K562 (cell line): ENCODE measurements at places on chromosomes 5 and 9. TPM values are rescaled to one million over a fixed set of nuclear protein-coding genes. Genes with fewer than 3 reads are reported as not detected.

DNA sequence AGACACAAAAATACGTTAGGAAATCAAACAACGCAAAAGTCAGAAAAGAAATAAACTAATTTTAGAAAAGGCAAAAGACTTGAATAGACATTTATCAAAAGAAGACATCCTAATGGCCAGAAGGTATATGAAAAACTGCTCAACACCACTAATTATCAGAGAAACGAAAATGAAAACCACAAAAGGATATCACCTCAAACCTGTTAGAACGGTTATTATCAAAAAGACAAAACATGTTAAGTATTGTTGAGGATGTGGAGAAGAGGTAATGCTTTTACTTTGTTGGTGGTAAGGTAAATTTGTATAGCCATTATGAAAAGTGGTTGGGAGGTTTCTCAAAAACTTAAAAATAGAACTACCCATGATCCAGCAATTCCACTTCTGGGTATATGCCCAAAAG lies 230.0 kb upstream of the RGMB start:
- DNase-seq, result no peak

EXOC3 gene
- polyA plus RNA-seq, result 25.6 and 26.4 TPM in 2 replicates

CATSPER3 gene
- polyA plus RNA-seq, result 0.22 and 0.61 TPM in 2 replicates

DNA sequence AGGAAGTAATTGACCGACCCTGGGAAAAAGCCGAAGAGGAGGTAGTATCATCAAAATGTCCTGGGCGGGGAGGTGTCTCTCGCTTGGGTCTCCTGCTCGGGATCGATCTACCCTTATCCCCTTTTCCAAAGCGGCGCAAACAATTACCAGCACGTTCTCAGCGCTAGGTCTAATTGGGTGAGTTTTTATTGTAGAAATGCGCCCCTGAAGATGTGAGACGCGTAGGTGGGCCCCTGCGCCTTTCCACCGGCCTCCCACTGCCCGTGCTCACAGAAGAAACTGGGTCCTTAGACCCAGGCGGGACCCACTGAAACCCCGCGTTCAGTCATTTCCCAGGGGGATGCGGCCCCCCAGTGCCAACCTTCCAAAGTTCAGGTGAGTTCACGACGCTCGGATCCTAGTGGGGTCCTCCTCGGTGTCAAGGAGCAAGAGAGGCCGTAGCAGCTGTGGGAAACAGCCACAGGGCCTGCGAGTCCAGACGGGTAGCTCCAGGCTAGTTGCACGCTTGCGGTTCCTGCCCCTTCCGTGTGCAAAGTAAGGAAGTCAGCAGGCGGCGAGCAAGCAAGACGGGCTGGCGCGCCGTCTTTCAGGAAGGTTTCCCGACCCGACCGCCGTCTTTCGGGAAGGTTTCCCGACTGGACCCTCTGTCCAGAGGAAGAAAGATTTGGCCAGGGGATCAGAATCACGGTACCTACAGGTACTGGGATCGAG lies 1.5 kb downstream of the SMIM32 start:
- DNase-seq, result no peak

DNA sequence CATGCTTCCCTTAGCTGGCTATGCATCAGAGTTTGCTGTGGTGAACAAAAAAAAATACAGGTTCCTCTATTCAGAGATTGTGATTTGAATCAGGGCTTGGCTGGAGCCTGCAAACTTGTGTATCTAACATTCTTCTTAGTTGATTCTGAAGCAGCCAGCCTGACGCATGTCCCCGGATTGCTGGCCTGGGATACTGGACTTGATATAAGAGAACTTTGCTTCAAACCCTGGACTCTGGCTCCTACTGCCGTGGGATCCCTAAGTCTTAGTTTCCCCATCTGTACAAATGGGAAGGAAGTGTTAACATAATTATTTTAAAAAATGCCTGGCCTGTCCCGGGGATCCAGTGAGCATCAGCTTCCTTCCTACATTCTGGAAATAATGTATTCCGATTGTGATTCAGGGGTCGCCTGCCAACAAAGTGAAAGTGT lies 292.8 kb downstream of the ARHGEF28 start:
- no peak for DNase-seq

BTNL3 gene
- 0.13 and 0.44 TPM in 2 replicates for polyA plus RNA-seq

DNA sequence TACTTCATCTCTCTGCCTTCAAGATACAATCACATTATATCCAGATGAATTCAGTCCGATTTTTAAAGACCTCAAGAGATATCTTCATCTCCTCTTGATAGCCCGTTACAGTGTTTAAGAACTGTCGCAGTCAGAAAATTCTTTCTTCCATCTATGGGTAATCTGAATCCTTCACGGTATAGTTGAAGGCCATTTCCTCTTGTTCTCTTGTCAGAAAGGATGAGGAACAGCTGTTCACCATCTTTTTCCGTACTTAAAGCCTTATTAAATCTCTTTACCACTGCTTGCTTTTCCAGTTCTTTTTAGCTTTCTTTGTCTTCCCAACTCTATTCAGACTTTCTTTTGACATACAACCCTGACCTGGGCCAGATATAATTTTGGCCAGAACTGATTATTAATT lies 121.8 kb downstream of the XRCC4 start:
- DNase-seq, result no peak

DNA sequence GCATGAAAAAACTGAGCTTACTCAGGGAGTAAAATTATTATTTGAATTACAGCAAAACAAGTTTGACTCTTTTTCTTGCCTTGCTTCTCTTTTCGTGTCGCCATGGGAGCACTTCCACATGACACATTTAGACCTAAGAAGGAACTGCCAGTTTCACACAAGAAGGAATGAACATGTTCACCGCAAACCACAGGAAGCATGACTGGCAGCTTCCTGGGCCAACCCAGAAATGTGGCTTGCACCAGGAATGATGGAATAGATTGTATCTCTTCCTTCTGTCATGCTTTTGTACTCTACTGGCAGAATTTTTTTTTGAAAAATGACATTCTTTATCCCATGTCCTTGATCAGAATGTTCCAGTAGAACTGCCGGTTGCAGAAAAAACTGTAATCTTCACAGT lies 32.9 kb upstream of the MAN2A1 start:
- peak; percentile 36 for DNase-seq

GRCh38 chr9:28758341-28758740 lies 1185.1 kb upstream of the C9orf72 start:
- DNase-seq, result no peak
